ENCODE measurements at places on chromosomes 7 and 10.

DNA sequence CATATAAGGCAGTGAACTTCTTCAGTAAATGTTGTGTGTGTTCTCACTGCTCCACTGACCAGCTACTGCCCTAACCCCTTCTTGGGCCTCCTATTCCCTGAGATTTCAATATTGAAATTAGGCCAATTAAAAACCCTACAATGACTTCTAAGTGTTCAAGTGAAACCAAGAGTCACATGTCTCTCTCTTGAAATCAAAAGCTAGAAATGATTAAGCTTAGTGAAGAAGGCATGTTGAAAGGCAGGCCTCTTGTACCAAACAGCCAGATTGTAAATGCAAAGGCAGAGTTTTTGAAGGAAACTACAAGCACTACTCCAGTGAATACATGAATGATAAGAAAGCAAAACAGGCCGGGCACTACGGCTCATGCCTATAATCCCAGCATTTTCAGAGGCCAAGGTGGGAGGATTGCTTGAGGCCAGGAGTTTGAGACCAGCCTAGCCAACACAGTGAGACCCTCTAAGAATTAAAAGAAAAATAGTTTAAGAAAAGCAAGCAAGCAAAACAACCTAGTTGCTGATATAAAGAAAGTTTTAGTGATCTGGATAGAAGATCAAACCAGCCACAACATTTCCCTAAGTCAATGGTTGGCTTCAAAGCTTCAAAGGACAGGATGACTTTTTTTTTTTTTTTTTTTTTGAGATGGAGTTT, 22.3 kb downstream of the BRAF start:
- no peak for DNase-seq

DNA sequence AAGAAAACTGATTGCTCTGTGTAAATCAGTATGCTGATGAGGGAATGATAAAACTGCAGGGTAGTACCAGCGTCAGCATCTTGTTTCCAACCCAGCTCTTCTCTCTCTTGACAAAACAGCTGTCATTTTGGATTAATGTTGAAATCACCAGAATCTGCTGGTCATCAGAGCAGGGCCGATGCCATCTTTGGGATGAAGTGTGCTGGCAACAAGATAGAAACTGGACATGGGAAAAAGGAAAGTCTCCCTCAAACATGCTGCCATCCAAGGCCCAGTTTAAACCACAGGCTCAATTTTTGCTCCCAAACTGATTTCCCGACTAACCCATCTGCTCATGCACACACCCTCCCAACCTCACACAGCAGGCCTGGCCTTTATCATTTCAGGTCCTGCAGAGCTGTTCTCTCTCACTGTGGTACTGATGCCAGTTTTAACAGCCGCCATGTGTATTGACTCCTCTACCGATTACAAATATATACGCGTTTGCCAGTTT, 285.2 kb downstream of the AUTS2 start:
- DNase-seq: no peak

- DNase-seq: no peak
These were observed 235.0 kb downstream of the GLRX3 start for GRCh38 chr10:130371156-130371555.

DNA sequence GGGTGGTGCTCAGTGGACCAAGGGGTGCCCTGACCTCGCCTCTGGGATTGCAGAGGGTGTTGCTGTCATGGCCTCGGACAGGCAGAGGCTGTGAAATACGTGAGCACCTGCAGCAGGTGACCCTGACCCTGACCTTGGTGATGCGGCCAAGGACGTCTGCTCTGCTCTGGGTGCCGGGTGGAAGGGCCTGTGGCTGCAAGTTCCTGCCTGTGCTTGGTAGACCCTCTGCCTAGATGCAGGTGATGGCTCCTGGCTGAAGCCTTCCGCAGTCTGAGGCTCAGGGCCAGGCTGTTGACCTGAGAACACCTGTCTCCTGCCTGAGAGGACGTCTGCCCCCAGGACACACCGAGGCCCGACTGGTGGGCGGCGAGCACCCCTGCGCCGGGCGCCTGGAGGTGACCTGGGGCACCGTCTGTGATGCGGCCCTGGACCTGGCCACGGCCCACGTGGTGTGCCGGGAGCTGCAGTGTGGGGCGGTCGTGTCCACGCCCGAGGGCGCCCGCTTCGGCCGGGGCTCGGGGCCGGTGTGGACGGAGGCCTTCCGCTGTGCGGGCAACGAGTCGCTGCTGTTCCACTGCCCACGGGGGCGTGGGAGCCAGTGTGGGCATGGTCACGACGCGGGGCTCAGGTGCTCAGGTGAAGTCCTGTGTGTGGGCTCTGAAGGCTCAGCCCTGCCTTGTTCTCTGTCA, 4.4 kb downstream of the SCART1 start:
- no peak for DNase-seq

DNA sequence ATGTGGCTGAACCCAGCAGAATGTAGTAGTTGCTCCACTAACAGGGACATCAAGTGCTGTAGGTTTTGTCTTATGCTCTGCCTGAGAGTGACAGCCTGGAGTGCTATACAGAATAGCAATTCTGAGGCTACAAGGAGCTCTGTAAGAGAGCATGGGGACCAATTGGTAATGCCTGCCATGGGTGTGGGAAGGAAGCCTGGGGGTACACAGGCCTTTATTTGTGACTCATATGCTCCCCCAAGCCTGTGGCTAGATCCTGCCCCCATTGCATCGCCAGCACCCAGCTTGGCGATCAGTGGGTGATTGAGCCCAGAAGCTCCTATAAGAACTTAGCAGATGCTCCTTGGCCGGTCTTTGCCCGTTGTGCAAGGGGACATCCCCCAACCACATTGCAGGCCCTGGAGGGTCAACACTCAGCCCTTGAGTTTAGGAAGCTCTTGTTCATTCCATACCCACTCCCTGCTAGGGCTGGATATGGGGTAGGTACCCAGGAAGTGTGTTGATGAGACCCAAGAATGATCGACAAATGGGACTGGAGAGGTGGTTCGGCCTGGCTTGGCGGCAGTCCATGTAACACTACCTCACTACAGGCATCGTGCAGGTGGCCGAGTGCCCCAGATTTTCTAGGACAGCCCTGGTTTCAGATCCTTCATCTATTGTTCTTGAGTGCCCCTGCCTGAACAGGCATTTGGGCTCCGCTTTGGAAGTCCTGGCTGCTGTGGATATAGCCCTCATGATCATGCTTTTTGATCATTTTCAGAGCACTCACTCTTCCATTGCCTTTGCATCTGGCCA, 37.7 kb downstream of the ZMIZ1 start:
- DNase-seq: no peak

- no peak for DNase-seq
These were observed 905 bp downstream of the ASB13 start for GRCh38 chr10:5665373-5666007.

DNA sequence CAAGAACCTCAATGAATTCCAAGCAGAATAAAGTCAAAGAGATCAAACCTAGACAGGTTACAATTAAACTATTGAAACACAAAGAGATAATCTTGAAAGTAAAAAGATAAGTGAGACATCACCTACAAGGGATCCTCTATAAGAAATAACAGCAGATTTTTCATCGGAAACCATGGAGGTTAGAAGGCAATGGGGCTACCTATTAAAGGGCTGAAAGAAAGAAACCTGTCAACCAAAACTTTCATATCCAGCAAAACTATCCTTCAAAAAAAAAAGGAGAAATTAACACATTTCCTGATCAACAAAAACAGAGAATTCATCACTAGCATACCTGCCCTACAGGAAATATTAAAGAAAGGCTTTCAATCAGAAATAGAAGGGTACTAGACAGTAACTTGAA, 244.9 kb downstream of the ARHGAP12 start:
- DNase-seq: no peak

Measured in amygdala (tissue), 56 donors.